Retina (tissue), 1 donor: ENCODE measurements at places on chromosomes 2 and 18.

DNA sequence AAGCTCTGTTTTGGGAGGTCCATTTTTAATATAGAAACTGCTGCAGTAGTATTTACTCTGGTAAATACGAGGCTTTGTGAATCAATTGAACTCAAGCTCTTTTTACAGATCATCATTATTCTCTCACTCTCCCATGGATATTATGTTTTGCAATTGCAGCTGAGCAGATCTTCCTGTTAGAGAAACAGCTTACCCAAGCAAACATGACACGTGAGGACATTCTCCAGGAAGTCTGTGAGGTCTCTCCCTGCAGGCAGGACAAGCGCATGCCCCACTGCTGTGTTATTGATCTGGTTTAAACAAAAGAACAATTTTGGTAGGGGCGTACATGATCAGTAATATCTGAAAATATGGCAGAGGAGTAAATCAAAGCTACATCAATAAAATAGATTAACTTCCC is 72.1 kb downstream of the COL6A3 start:
- no peak for DNase-seq

GRCh38 chr2:11875481-11875880 is 129.0 kb downstream of the LPIN1 start:
- DNase-seq = no peak

- DNase-seq = no peak
Measured at GRCh38 chr2:238458651-238459050, 31.9 kb downstream of the ASB1 start.

DNA sequence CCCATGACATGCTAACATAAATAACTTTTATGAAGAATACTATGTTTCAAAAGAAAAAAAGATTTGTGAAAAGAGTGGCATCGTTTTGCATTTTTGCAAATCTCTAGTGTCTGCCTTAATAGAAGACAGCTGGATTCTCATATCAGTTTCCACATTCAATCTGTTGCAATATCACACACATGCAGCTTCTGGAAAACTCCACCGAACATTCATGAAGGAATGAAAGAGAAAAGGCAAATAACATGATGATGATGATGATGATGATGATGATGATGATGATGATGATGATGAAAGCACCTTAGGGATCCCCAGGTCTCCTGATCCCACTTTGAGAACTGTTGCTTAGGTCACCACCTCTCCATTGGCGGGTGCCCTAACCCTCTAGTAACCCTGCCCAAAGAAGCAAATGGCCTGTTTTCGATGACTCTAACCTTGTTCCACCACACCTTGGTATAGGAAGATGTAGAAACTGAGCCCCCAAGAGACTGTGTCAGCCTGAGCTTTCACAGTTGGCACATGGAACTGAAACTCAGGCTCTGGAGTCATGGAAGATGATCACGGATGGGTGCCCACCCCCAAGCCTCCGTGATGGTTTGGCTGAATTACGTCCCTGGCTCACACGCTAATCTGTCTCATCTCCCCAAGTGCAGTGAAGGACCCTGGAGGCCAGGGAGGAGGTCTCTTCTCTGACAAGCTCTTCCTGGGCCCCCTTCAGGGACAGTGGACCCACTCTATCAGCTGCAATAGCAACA is 80.1 kb upstream of the SMAD7 start:
- no peak for DNase-seq

DNA sequence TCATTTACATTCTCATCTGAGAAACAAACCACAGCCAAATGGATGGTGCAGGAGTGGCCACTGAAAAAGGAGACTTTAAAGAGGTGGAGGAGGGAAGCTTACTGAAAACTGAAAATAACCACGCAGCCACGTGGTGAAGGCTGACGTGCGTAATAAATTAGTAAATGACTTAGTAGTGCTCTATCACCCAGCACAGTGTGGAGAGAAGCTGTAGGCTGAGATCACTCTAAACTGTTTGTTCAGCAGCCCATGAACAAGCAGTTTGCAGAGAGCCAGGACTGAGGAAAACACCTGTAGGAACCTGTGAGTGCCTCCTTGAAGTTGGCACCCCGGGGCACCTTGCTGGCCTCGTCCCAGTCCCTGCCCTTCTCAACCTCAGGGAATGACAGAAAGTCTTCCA is 193.0 kb downstream of the TXNL1 start:
- no peak for DNase-seq

DNA sequence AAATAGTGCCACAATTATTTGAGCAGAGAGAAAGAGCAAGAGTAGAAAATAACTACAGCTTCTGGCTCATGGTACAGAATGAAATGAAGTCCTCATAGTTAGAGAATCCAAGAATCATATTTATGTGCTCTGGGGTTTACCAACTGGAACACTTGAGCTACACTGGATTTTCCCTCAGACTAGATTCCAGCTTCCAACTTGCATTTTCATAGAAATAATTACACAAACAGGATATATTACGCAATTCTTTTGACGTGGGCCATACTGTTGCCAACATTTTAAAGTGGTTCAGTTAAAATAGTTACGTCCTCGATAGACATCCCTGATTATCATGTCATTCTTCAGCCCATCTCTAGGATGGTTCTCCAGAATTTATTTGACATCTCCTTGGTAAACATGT is 129.2 kb downstream of the ETAA1 start:
- no peak for DNase-seq

GRCh38 chr2:58914733-58915505 is 673.8 kb upstream of the FANCL start:
- DNase-seq = peak; percentile 34

DNA sequence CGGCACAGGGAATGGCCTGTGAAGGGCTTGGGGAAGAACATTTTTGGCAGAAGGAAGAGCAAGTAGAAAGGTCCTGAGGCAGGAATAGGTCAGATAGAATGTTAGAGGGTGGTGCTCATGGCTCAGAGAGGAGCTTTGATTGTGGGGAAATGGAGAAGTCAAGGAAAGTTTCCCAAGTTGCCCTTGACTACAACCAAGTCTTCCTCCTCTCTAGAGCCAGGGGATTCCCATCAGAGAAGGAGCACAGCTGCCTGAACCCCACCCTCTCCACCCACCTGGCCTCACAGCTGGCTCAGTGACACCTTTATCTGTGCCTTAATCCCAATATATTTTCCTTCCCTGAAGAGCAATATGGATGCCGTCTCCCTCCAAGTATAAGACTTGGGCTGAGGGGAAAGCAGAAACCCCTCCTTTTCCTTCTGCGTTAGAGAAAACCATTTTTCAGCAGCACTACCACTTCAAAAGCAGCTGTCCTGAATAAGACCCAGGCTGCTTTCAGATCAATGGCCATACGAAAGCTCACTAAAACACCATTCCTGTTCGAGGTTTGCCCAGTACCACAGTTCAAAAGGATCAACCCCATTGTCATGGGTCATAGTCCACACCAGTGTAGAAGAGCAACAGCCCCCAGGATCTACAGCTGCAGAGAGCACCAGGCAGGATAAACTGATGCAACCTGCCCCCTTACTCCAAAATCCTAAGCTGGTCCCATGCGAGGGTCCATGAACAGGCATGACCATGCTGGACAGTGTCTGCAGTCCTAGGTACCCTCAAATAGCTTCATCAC is 199.6 kb downstream of the AFF3 start:
- no peak for DNase-seq

DNA sequence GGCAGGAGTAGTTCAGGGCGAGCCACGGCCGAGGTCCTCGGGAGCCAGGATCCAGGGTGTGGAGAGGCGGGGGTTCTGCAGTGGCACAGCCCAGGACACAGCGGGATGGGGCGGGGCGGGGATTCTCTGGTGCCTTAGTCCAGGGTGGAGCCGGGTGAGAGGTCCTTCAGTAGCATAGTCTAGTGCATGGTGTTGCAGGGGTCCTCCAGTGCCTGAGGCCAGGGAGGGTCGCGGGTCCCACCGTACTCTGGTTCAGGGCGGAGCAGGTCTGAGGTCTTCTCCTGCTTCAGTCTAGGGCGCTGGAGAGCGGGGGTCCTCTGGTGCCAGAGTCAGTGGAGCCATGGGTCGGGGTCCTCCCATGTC is 131.1 kb downstream of the CCDC74A start:
- DNase-seq = no peak

GRCh38 chr2:49913025-49913424 is 758.7 kb upstream of the FSHR start:
- DNase-seq = no peak

- no peak for DNase-seq
Measured at GRCh38 chr2:67965246-67965645, 97.6 kb downstream of the C1D start.

DNA sequence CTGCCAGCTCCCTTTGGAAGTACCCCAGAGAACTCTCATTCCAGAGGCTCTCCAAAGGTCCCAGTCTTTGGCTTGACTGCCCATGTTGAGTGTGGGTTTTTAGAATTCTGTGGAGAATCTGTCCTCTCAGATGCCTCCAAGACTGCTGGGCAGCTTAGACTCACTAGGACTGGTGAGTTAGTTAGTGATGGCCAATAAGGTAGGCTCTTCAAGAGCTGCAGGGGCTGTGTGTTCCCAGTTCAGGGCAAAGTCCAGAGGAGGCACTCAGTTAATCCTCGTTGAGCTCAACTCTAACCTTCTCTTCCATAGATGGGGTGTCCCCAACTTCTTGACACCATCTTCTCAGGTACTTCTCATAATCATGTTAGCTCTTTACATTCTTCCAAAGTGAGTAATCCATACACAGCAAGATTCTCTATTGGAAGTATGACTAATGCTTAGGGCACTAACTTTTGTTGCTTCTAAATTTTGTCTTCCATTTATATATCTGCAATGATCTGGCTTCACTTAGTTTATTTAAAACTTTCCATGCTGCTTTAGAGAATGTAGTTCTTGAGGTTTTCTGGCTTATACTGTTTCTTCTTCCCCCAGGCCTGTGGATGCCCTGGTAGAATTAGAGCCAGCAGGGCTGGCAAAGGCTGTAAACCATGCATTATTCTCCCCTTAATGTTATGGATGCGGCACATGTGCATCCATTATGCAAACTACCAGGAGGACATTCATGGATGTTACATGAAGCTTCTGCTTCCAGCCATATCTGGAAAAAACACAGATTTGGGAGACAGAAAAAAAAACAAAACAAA is 88.9 kb downstream of the POLE4 start:
- no peak for DNase-seq

- DNase-seq = peak; percentile 49
Measured at GRCh38 chr2:77520641-77521547, 1.3 kb downstream of the LRRTM4 start.

DNA sequence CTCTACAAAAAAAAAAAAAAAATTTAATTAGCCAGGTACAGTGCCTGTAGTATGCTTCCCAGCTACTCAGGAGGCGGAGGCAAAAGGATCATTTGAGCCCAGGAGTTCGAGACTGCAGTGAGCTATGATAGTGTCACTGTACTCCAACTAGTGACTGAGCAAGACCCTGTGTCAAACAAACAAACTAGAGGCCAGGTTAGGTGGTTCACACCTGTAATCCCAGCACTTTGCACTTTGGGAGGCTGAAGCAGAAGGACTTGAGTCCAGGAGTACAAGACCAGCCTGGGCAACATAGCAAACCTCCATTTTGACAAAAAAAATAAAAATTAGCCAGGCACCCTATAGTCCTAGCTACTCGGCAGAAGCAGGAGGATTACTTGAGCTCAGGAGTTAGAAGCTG is 13.4 kb downstream of the HDLBP start:
- DNase-seq = no peak

GRCh38 chr18:78901923-78902794 is 77.5 kb upstream of the SALL3 start:
- DNase-seq = no peak
